ENCODE measurements at places on chromosomes 3 and 15. TPM values are rescaled to one million over a fixed set of nuclear protein-coding genes. Genes with fewer than 3 reads are reported as not detected.
A peak's percentile ranks its signal among the peaks of the same experiment; 100 is the strongest.

DNA sequence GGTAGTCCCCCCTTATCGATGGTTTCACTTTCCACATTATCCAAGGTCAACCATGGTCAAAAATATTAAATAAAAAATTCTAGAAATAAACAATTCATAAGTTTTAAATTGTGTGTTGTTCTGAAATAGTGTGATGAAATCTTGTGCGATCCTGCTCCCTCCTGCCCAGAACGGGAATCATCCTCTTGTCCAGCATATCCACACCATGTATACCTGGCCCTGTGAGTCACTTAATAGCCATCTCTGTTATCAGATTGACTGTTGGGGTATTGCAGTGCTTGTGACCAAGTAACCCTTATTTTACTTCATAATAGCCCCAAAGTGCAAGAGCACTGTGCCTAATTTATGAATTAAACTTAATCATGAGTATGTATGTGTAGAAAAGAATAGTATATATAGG lies 19.1 kb downstream of the FAM81A start:
- DNase-seq = no peak

- peak; percentile 42 for DNase-seq
Measured at GRCh38 chr3:85576091-85576690, 617.4 kb downstream of the CADM2 start.

DNA sequence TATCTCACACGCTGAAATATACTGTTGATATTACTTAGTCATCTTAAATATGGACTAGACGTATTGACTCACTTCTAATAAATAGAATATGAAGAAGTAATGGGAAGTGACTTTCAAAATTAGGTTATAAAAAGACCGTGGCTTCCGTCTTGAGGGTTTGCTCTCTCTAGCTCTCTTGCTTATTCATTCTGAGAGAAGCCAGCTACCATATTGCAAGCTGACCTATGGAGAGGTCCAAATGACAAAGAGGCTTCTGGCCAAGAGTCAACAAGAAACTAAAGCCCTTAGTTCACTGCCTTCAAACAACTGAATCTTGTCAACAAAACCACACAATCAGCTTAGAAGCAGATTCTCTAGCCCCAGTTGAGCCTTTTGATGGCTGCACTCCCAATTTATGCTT lies 46.1 kb downstream of the SLC9C1 start:
- no peak for DNase-seq

DNA sequence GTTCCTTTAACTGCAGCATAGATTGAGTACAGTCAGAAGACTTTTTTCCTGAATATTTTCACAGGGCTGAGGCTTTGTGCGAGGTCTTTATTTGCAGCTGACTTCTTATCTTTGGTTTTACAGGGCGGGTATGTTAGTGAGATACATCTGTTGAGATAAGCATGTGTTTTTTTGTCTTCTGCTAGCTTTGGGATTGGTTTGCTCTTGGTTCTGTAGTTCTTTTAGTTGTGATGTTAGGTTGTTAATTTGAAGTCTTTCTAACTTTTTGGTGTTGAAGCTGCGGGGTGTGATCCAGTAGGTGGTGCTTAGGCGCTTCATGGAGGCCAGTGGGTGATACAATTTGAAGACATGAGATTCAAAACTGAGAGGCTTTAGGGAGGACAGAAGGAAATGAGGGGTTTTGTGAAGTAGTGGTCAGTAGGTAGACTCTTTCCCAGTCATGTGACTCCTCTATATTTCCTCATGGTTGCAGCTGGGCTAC lies 67.9 kb upstream of the TNFSF10 start:
- no peak for DNase-seq

DNA sequence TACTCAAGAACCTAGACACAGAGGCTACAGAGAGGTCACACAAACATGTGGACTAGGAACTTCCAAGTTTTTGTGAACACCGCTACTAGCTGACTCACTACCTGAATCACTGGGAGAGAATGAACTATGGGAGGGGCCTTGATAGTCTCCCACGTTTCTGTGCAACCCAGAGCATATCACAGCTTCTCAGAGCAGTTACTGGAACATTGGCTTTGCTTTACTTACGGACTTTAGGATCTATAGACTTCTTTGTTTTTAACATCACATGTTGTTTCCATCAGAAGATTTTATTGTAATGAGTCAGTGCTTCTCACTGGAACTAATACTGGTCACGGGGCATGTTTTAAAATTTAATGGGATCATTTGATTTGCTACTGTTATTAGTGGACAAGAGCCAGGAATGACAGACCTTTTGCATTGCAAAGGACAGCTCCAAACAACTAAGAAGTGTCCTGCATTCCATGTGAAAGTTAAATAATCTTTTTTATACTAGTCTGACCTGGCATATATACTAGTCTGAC lies 35.6 kb downstream of the RTP4 start:
- DNase-seq = no peak

GRCh38 chr3:188673646-188674186 lies 498.1 kb upstream of the TPRG1 start:
- DNase-seq = no peak

GRCh38 chr15:54289590-54290136 lies 311.4 kb downstream of the UNC13C start:
- no peak for DNase-seq

GRCh38 chr15:70385711-70386110 lies 288.0 kb upstream of the TLE3 start:
- no peak for DNase-seq

GRCh38 chr3:141887051-141887450 lies 10.6 kb downstream of the ATP1B3 start:
- no peak for DNase-seq

DNA sequence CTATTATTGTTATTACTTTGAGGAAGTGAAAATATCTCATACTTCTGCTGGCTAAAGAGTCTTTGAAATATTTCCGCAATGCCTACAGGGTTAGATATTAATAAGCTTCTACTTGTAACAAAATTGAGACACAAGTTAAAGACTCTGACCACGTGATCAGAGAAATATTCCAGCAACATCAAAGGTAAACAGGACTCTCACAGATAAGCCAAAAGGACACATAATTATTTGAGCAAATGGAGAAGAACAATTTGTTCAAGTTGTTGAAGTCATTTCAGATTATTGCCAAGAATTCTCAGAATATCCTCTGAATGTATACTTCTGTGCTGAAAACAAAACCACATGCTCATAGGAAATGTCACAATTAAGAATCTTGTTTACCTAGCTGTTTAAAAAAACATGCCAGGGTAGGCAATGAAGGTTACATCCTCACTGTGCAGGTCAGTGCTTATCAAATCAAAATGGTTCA lies 225.8 kb upstream of the ALCAM start:
- DNase-seq = no peak

DNA sequence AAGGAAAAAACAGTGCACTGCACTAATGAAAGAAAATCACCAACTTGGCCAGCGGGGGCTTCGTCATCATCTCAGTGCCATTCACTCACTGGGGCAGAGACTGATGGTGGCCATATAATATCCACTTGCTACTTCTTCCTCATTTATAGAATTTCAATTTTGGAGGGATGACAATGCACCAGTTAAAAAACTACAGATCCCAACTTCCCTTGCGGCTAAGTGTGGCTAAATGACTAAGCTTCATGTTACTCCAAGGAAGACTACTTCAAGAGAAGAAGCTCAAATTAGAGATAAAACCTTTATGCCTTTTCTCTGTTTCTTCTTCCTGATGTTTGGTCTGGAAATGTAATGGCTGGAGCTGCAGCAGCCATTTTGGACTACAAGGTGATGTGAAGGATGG lies 38.8 kb downstream of the NGLY1 start:
- DNase-seq = no peak

GRCh38 chr3:165796701-165797100 lies 40.5 kb downstream of the BCHE start:
- no peak for DNase-seq

DNA sequence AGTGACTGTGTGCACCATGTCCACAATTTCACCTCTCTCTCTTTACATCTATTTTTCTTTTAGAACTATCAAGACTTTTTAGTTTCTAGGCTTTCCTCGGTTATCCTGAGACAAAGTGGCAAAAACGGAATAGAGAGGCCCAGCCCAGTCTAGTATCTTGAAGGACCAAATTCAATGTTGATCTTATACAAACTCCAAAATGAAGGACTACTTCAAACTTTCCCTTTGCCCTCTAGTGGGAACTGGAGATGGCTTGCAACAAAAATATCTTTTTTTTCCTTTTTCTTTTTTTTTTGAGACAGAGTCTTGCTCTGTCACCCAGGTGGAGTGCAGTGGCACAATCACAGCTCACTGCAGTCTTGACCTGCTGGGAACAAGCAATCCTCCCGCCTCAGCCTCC lies 338.5 kb upstream of the UMPS start:
- no peak for DNase-seq

GRCh38 chr3:183291497-183292031 lies 38.5 kb downstream of the B3GNT5 start:
- DNase-seq = no peak

Gene PDE8A
- total RNA-seq = 23.1 TPM

Gene ARPC4
- total RNA-seq = 110 TPM

Gene SEMA5B
- 0.34 TPM for total RNA-seq

Gene IL17RB
- total RNA-seq = 1.9 TPM

Gene TUSC7
- not detected for total RNA-seq

Gene PPCDC
- total RNA-seq = 14.9 TPM

Gene CFAP91
- total RNA-seq = 2.2 TPM

Gene ITPKA
- not detected for total RNA-seq

Gene SNURF
- not detected for total RNA-seq

Gene ZKSCAN7
- 2.2 TPM for total RNA-seq

Gene PIK3CA
- total RNA-seq = 22.1 TPM

Gene TMEM212
- total RNA-seq = not detected

All from lower leg skin (tissue), 4 donors.